ENCODE measurements at places on chromosomes 3 and 15. TPM values are rescaled to one million over a fixed set of nuclear protein-coding genes. Genes with fewer than 3 reads are reported as not detected.

DNASE1L3 gene
- 1.7 TPM for total RNA-seq

TOP2B gene
- total RNA-seq, result 95.5 TPM

CKMT1A gene
- total RNA-seq, result not detected

ROBO2 gene
- not detected for total RNA-seq

SCN5A gene
- total RNA-seq, result 6.5 TPM

FAM174B gene
- total RNA-seq, result 37.7 TPM

P2RY14 gene
- total RNA-seq, result not detected

RLBP1 gene
- total RNA-seq, result not detected

HMG20A gene
- total RNA-seq, result 49.0 TPM
